Cerebellar cortex (tissue), 1 donor: ENCODE measurements at places on chromosomes 4 and X.

DNA sequence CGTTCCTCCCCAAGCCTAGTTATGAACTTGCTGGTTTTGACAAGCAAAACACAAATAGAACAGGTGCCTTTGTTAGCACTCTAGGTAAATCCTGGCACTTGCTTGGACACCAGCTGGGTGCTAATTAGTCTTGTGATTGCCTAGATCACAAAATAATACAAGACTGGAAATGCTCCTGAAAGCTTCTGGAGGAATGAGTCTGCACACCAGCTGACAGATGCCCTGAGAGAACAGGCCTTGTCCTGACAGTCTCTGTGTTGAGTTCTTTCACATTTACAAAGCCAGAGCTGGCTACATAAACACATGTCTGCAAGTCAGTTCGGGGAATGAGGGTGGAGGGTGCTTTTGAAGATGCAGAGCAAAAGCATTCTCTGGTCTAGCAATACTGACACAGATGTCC, 93.8 kb downstream of the ELOVL6 start:
- DNase-seq = peak; percentile 95

DNA sequence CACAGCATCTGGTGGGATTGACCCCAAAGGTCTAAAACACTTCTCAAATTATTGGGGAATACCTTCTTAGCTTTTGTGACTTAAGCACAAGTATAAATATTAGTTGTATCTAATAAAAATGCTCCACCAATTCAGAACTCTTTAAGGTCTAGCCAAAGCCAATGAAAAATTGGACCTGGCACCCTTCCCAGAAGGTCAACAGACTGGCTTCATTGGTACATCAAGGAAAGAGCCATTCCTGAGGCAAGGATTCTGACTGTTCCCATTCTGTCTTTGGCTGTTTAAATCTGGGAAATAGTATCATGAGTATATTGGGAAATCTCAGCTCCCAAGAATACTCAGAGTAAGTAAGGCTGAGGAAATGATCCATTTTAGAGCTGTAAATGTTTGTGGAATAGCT, 153.0 kb upstream of the TRPC5 start:
- DNase-seq = no peak

DNA sequence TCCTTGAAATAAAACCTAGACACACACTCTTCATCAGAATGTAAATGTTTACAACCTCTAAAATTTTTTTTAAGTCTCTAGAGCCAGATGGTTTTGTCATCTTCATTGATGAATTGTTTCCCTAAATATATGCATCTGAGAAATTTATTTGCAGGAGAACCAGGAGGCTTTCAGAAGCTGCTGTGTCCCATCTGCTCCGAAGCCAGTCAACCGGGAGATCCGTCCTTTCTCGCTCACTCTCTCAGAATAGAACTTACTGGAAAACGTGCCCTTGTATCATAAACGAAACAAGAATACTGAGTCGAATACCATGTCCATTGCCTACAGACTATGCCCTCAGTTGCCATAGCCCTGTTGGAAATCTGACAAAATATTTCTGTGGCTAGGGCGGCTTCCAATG, 103.5 kb downstream of the SLC34A2 start:
- DNase-seq = peak; percentile 65

GRCh38 chr4:105560421-105560848, 8.0 kb downstream of the ARHGEF38 start:
- DNase-seq = no peak
